ENCODE measurements at places on chromosomes 16 and 17. TPM values are rescaled to one million over a fixed set of nuclear protein-coding genes. Genes with fewer than 3 reads are reported as not detected.
A peak's percentile ranks its signal among the peaks of the same experiment; 100 is the strongest.

DNA sequence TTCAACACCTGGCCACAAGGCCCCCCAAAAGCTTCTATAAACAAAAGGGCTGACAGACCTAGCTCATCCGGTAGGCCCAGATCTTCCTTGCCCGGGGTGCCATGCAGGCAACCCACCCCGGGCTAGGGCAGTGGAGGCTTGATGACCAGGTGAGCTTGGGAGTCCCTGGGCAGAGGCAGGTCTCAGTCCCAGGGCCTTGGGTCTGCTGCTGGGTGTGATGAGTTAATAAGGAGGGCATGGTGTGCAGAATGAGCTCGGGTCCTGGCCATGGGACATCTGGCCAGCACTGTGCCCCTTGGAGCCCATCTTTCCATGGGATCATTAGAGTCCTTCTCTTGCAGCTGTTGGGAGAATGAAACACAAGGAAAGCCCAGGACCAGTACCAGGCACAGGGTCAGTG lies 20.2 kb upstream of the MPRIP start:
- DNase-seq, result no peak

- no peak for DNase-seq
Observed at GRCh38 chr17:51346218-51346982, 86.1 kb downstream of the UTP18 start.

DNA sequence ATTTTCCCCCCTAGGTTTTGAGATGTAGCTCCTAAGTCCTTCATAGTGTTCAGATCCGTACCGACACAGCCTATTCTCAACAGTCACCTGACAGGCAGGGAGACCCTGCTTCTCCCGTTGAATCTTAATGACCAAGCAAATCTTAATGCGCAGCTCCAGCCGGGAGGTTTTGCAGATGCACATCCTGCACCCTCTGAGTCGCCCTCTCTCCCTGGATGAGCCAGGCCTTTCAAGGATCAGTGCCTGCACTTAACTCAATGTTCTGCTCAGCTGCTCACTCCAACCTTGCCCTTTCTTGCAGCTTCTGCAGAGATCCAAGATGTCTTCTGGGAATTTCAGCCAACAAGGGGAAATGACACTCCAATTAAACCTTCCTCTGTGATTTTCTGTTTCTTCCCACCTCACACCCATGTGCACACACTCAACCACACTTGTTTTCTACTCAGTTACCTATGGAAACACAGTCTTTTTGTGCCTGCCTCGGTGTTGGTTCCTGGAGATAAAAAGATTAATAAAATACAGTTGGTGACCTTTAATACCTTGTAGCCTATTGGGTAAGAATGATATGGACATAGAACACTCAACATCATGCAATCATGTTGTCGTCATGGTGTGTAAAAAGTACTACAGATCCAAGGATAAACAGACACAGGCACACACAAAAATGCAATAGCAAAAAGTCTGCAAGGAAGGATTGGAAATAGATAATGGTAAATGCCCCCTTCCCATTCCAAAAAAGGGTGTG lies 76.9 kb upstream of the DYNLRB2 start:
- DNase-seq, result no peak

DNA sequence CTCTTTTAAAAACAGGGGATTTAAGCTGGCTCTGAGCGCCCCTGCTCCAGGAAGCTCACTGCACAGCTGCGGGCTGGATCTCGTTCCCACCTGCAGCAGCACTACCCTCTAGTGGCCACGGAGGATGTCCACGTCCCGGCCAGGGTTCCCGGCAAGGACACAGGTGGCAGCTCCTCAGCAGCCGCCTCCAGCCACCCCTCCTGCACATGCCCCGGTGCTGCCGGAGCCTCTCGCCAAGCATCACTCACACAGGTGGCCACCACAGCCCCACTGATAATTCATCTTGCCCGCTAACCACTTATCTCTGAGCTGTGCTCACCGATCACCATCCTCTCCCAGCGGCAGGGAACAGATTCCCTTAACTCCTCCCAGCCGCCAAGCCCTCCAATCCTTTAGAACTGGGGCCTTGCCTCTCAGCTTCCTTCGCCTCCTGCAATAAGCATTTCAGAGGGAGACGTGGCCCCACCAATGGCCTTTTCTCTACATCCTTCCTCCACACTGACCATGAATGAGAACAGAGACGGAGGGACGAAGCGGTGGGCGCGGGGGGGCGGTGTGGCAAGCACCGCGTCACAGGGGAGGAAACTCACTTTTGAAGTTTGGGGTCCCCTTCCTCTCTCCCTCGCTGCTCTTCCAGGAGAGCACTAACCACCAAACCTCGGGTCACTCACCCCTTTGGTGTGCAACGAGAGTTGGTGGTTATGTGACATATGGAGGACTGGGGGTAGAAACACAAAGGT lies 222.1 kb downstream of the RBFOX3 start:
- peak; percentile 57 for DNase-seq

DNA sequence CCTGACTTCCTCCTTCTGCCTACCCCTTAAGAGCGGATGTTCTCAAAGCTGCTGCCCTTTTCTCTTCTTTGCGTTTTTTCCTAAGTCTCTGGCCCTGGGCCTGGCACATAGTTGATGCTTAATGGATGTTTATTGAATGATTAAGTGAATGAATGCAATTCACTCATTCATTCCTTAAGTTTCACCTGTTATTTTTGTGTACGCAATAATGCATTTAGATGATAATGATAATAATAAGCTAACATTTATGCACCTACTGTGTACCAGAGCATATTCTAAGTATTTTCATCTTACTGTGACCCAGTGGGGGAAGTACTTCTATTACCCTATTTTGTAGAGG lies 4.4 kb downstream of the CCL5 start:
- DNase-seq, result no peak

Gene C16orf74
- polyA plus RNA-seq, result 1.8 TPM

Gene MYO15A
- 1.3 TPM for polyA plus RNA-seq

Gene TBC1D3I
- not detected for polyA plus RNA-seq

Gene TIGD7
- polyA plus RNA-seq, result 7.7 TPM

Gene IL4R
- polyA plus RNA-seq, result 12.1 TPM

Gene TP53TG3C
- polyA plus RNA-seq, result not detected

Gene ENPP7
- not detected for polyA plus RNA-seq
